C1 segment of cervical spinal cord (tissue), 14 donors: ENCODE measurements at places on chromosomes 7 and 10.

DNA sequence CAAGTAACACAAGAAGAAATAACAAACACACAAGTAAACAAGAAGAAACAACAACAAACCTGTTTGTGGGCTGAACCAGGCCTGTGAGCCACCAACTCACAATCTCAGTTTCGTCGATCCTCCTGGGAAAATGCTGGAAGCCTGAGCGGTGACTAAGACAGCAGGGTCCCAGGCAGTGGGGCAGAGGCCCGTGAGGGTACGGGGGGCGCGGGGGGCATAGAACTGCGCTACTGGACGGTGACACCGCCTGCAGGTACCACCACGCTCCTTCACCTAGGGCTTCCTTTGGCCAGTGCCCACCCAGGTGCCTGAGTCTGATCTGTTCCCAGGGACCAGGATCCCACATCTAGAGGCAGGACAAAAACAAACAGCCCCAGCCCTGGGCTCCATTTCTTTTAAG lies 3.4 kb upstream of the CALN1 start:
- DNase-seq = no peak

DNA sequence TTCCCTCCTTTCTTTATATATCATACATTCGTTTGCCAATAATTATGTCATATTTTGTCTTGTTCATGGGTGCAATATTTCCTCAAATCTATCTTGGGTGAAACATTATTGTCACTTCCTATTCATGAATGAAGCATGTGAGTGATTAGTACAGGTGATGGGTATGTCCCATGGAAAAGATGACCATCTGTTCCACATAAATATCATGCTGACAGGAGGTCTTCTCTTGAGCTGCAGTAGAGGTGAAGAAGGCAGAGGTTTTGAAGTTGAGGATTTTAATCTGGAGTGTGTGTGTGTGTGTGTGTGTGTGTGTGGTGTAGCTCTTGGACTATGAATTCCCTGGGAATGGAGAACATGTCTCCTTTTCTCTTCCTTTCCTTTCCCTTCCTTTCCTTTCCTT lies 350.5 kb upstream of the CHRM2 start:
- no peak for DNase-seq

GRCh38 chr10:17808971-17809841 lies at the start of gene MRC1:
MRC1 (plus strand) TSS chr10:17809348; CDS start chr10:17809466, 118 bp downstream.
- no peak for DNase-seq

DNA sequence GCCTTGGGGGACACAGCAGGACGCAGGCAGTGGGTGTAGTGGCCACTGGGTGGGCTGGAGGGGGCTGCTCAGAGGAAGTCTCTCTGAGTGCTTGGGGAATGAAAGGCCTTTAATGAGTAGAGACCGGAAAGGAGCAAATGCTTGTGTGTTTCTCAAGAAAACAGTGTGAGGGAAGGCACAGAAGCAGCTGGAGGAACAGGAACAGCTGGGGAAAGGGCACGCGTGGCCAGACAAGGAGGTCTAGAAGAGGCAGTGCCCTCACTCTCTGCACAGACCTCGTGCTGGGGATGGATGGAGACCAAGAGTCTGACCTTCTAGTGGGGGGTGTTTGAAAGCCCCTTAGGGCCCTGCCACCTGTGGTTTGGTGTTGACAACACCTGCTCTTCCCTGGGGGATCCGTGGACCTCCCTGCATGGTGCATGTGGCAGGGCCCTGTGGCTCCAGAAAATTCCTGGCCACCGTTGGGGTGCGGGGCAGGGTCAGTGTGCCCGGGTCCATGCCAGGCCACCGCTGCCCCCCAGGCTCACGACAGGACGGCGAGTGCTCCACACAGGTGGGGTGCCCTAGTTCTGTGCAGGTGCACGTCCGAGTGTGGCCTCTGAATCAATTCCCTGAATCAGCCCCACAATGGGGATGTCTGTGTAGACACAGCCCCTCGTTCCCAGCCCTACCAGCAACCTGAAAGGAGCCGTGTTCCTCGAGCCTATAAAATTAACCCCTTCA lies 25.9 kb upstream of the FAM20C start:
- no peak for DNase-seq

DNA sequence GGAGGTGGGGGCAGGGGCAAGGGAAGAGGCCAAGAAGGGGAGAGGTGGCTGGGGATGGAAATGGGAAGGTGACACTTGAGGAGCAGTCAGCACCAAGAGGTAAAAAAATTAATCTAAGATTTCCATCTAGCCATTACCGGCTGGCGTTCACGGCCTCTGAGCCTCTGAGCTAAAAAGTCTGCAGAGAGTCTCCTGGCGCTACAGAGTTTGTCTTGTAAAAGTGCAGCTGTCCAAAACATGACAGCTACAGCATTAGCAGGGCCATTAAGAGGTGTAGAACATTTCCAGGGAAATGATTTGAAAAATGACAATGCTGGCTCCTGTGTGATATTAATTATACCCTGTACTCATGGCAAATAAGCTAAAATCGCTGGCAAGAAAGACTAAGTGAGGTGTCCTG lies 167.6 kb downstream of the LRMDA start:
- DNase-seq = no peak
